CD4-positive, alpha-beta memory T cell (primary cell): ENCODE measurements at places on chromosomes 1 and 21.

- no peak for DNase-seq
Measured at GRCh38 chr1:240706150-240706935, 94.4 kb upstream of the GREM2 start.

- peak; percentile 31 for DNase-seq
Measured at GRCh38 chr1:53367503-53368313, 39.8 kb upstream of the LRP8 start.

DNA sequence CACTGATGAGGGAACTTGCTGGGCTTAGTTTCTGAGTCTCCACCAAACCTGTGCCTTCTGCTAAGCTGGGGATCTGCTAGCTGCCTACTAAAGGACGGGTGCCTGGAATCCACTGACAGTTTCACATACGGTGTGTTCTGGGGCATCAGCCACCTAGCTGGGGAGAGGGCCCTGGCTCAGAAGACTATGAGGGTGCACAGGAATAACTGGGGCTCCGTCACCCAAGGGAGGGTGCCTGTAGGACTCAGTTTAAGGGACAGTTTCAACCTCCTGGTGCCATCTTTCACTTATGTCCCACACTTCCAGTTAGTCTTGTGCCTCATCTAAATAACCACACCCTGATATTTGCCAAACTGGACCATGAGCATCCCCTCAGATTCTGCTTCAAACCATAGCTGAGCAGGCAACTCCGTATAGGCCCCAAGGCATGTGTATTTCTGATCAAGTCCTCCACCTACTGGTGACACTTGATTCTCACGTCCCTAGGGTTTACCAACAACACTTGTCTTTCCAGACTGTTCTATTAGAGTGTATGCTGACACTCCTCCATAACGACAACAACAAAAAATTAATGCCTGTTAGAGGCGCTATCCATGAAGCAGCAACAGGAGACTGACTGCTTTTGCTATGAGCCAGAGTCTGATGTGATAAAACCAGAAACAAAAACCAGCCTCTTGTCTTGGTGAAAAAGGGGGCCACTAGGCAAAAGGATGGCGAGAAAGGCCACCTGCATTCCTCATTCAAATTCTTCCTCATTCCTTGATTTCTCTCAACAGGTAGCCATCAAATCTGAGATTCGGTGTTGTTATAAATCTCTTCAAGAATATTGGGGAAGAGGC, 55.0 kb upstream of the PAXBP1 start:
- peak; percentile 38 for DNase-seq

- DNase-seq, result no peak
Measured at GRCh38 chr1:3332662-3333061, 121.8 kb upstream of the ARHGEF16 start.

DNA sequence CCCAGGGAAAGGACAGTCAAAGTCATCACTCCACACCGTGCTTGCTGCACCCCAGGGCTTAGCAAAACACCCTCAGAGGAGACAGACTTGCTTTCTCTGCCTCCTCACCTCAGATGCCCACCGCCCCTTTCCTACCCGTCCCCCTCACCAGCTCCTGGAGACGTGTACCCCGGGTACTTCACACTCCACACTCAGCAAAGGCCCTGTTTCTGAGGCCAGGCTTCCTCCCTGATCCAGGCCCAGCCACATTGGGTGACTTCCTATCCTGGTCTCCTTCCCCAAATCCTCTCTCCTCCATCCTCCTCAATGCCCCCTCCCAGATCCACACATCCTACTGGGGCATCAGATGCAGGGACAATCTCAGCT, 116.7 kb downstream of the DMRTB1 start:
- no peak for DNase-seq

GRCh38 chr1:115225993-115226685, 111.9 kb downstream of the NGF start:
- DNase-seq, result no peak

- DNase-seq, result no peak
Measured at GRCh38 chr1:168887381-168887780, 158.4 kb upstream of the DPT start.

DNA sequence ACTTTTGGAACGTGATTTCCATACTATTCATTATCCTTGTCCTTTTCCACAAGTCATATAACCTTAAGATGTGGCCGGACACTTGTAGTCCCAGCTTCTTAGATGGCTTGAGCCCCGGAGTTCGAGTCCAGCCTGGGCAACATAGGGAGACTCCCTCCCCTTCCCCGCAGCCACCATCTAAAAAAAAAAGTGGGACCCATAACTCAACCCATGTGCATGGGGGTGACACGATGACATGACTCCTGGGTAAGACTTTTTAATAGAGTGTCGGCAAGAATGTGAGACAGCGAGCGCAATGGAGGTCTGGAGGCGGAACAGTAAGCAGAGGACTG, 25.7 kb downstream of the MIA3 start:
- DNase-seq, result no peak

- DNase-seq, result no peak
Measured at GRCh38 chr1:160407839-160408801, 7.8 kb downstream of the VANGL2 start.

DNA sequence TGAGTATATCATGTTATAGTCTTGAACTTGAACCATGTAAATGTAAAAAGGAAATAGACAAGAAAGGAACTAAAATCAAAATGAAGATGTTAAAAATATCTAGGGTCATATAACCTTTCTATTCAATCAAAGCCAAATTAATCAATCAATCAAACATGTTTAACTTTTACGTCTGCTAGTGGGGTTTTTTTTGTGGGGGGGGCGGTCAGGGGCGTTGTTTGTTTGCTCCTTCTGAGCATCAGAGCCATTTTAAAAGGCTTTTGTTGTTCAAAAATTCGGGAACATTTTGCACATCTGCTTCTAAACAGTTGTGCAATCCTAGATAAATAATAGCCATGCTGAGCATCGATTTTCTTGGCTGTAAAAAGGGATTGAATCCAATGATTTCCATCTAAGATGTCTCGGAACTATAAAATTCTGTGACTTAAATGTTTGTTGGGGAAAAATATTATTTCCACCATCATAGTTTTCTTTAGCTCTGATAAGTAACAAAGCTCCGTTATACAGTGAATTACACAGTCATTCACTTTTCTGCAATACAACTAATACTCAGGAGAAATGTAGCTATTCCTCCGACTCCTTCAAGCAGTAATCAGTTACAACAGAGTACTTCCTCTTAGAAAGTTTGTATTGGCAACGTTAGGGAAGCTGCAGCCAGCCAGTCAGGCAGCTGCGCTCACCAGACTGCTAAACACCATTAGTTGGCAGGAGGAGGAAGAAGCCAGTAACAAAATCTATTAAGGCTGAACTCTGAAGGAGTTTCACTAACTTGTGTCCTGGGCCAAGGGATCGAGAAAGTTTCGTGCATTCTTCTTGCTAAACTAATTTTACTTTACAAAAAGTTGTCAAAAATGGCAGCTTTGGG, 2.2 kb downstream of the SPATA6 start:
- DNase-seq, result no peak

- no peak for DNase-seq
Measured at GRCh38 chr1:210289248-210289647, 39.5 kb upstream of the HHAT start.

GRCh38 chr1:41101950-41102607, 80.6 kb upstream of the SLFNL1 start:
- no peak for DNase-seq

- DNase-seq, result no peak
Measured at GRCh38 chr1:99465176-99465900, 180.6 kb upstream of the PALMD start.

- peak; percentile 15 for DNase-seq
Measured at GRCh38 chr1:2382621-2383361, 8.6 kb downstream of the MORN1 start.

DNA sequence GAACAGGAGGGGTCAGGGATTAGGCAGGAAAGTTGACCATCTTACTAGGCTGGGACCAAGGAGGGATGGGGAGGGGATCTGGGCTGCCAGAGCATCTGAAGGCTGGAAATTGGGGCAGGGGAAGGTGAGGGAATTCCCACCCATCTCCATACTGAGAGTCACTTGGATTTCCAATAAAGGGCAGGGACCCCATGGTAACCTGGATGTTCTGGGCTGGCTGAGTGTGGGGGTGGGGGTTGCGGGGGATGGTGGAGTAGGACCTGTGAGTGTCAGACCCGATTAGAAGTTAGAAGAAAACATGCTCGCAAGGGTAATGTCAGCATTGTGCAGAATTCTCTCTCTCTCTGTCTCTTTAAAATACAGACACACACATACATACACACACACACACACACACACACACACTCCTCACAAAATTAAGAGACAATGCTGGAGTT, 40.0 kb upstream of the EPS15 start:
- DNase-seq, result no peak

- no peak for DNase-seq
Measured at GRCh38 chr1:173062150-173062938, 11.6 kb upstream of the TNFSF18 start.

- DNase-seq, result no peak
Measured at GRCh38 chr1:217482356-217483102, 148.4 kb downstream of the GPATCH2 start.

DNA sequence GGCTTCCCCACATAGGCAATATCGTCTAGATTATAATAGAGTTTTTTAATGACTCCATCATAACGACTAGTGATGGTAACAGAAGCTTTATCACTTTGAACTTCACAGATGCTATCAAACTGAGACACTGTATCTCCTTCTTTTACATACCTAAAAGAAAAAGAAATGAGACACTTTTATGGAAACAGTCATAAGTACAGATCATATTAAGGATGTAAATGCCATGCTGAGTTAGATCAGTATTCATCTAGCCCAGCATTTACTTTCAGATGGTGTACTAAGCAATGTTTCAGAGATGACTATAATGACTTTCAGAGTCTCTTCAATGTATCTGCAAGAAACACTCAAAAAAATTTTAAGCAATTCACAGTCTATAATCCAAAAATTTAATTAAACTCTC, 18.9 kb downstream of the DBT start:
- DNase-seq, result no peak

DNA sequence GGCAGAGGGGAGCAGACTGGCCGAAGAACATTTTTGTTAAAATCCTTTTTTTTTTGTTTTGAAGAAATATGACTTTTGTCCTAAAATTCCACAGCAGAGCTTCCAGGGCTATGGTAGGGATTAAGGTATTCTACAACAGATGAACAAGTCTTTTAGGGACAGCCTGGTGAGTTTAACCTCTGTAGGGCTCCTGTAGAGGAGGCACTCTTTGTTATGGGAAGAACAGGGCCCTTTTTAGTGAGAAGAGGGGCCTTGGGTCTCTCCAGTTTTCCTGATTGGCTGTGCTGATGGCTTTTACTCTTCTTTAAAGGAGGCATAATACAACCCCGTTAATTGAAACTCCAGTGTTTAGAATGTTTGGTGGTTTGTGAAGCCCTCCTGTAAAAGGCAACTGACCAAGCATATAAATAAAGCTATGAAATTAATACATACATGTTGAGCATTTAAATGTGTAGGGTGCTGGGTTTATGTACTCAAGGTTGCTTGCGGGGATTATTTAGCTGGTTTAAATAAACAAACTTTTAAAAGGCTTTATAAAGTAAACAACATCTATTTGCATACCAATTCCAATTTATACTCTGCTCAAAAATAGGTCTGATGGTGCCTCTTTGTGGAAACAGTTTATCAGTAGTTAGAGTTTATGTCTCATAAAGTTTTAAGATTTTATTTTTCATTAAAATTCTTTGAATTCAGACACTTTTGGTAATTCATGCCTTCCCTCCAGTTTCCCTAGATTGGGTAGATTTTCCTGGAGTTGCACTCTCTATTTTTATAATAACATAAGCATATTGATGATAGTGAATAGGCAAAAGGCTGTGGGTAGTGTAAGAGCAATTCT, 46.5 kb downstream of the PBX1 start:
- no peak for DNase-seq

- no peak for DNase-seq
Measured at GRCh38 chr21:16418226-16418625, 688.4 kb downstream of the USP25 start.

- DNase-seq, result no peak
Measured at GRCh38 chr1:172950528-172950927, 100.2 kb downstream of the TNFSF18 start.

- DNase-seq, result no peak
Measured at GRCh38 chr1:154843636-154844296, 26.3 kb downstream of the KCNN3 start.

GRCh38 chr1:184449916-184450315, 63.1 kb downstream of the C1orf21 start:
- no peak for DNase-seq
